ENCODE measurements at places on chromosomes 13 and 19.
A peak's percentile ranks its signal among the peaks of the same experiment; 100 is the strongest.

GRCh38 chr13:70022646-70023045 lies 85.0 kb upstream of the ATXN8OS start:
- no peak for DNase-seq

GRCh38 chr19:46644720-46645119 lies 8.7 kb upstream of the GNG8 start:
- no peak for DNase-seq

DNA sequence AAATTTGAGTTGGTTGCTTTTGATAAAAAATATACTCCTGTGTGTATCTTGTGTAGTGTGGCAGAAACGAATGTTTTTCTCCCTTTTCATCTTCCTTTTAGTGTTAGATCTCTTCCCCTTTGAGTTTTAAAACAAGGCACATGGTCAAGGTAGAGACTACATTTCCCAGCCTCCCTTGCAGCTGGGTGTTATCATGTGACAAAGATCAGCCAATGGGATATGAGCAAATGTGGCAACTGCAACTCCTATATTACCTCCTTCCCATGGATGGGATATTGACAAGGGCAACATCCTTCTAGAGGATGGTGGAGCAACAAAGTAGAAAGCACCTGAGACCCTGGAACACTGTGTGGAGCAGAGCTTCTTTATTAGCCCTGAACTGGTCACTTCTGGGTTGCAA lies 42.4 kb downstream of the ADGRE3 start:
- peak; percentile 24 for DNase-seq

GRCh38 chr13:20428666-20429644 lies 96.7 kb downstream of the CRYL1 start:
- DNase-seq = no peak

- no peak for DNase-seq
These were observed 50.0 kb upstream of the RGCC start for GRCh38 chr13:41407380-41407779.

- no peak for DNase-seq
These were observed 119.7 kb downstream of the LHFPL6 start for GRCh38 chr13:39483326-39483725.

GRCh38 chr13:33945477-33945876 lies 127.5 kb downstream of the RFC3 start:
- no peak for DNase-seq

- DNase-seq = no peak
These were observed 38.2 kb downstream of the MTMR6 start for GRCh38 chr13:25249001-25249543.

GRCh38 chr19:47095476-47096099 lies 18.0 kb downstream of the ZC3H4 start:
- no peak for DNase-seq

DNA sequence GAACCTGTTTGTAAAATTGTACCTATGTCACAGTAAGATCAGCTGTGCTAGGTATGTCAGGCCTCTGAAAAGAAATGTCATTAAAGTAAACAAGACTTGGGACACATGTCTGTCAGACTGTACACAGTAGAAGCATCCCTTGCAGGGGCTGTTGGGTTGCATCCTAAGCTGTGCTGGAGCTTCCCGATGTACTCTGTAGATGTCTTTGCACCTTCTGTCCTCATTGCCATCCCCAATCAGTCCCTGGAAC lies 48.7 kb upstream of the GPR183 start:
- DNase-seq = no peak

GRCh38 chr19:7928741-7929701 lies 3.1 kb upstream of the CTXN1 start:
- DNase-seq = peak; percentile 28

- DNase-seq = no peak
These were observed 24.9 kb downstream of the VRK3 start for GRCh38 chr19:50000038-50000840.

DNA sequence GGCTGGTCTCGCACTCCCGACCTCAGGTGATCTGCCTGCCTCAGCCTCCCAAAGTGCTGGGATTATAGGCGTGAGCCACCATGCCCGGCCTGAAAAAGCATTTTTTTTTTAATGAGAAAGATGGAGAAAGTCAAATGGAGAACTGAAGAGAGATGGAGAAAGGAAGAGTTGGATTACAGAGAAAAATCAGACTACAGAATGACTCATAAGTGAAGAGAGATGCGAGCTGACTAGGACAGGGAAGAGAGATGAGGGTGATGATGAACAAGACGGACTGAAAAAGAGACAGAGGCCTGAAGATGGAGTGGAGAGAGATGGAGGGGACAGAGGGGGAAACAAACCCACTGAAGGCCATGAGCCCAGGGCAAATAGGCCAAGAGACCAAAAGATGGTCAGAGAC lies 1.5 kb downstream of the DHX34 start:
- no peak for DNase-seq

- no peak for DNase-seq
These were observed 3.0 kb upstream of the ZNF628 start for GRCh38 chr19:55473225-55474012.

- DNase-seq = peak; percentile 43
These were observed 6.1 kb downstream of the DENND1C start for GRCh38 chr19:6475321-6476108.

- no peak for DNase-seq
These were observed 40.2 kb downstream of the SLAIN1 start for GRCh38 chr13:77737583-77738200.

DNA sequence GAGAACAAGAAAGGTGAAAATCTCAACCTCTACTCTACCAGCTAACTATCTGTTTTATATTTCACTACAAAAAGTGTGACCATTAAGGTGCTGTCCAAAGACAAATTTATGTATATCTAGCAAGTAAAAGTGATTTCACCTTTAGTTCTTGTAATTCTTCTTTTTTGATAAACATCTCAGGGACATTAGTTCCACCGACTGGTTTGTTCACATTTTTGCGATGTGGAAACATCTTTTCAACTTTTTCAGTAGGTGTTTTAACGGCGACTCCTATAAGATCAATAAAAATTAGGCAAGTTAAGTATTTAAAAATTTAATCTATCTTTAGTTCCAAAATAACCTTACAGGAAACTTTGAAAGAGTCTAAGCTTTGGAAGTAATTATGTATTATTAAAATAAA lies 33.3 kb downstream of the CLDN10 start:
- no peak for DNase-seq

GRCh38 chr19:33293255-33294057 lies 8.9 kb downstream of the CEBPA start:
- no peak for DNase-seq
